ENCODE measurements at places on chromosomes 7 and 10.

DNA sequence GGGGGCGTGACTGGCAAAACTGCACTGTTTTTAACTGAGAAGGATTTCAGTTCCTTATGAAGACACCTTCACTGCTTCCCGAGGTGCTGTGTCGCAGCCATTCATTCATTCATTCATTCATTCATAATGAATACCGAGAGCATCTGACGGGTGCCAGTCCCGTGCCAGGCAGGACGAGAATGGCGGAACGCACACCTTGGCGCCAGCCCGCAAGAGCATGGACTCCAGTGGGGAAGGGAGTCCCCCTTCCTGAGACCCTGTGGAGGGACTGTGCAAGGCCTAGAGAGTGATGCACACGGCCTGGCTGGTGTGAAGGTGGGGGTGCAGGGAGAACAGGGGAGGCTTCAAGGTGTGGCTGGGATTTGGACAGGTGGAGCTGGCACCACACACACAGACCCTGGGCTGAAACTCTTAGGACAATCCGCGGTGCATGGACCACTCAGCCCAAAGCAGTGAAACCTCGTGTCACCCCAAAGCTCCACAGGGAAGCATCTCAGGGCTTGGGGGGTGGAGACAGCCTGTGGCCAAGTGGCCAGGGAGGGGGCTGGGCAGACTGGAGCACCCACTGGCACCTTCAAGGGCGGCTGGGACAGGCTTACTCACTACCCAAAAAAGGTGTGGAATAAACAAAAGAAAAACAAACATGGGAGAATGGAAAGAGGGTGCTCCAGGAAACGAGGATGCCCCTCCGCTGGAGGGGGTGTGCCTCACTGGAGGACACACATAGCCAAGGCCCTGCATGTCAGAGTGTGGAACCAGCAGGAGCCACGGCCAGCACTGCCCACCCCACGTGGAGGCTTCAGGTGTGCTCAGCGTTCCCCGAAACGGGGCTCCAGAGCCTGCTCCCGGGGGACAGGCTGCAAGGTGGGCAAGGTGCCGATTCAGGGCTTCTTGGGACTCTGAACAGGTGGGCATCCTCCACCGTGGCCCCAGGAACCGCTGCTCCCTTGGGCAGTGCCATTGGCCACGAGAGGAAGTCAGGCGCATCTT is 37.7 kb downstream of the EBF3 start:
- DNase-seq, result peak; percentile 63

GRCh38 chr10:95350219-95350829 is 59.5 kb upstream of the PDLIM1 start:
- no peak for DNase-seq

DNA sequence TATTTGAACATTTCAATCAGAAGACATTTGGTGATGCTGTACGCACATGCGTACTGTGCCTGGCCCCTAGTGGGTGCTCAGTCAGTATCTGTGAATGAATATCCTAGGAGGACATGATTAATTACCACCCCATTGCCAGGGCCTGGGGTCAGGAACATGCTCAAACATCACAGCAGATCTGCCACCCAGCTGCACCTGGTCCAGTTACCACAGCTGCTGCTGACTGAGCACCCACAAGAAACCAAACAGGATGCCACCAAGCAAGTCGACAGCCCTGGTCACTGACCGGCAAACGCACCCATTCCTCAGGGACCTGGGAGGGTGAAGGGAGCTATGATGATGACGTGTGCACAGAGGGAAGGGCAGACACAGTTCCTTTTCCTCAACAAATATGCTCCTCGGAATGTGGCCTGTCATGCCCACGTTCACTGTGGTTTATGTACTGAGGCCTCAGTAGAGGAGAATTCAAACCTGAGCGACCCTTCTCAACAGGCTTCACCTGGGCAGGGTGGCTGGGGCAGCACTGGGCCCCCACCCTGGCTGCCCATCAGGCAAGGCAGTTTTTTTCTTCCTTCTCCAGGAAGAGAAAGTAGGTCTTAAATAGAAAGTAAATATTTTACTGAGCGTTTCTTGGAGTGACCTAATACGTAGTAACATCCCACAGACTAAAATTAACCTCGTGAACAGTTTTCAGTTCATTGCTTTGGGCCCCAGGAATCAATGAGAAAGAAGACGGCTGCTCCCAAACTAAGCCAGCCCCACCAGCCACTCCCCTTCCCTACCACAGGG is 13.4 kb downstream of the CTBP2 start:
- no peak for DNase-seq

- DNase-seq, result no peak
Measured at GRCh38 chr10:106917452-106918055, 247.0 kb downstream of the SORCS1 start.

- no peak for DNase-seq
Measured at GRCh38 chr10:11993834-11994468, 48.7 kb downstream of the UPF2 start.

DNA sequence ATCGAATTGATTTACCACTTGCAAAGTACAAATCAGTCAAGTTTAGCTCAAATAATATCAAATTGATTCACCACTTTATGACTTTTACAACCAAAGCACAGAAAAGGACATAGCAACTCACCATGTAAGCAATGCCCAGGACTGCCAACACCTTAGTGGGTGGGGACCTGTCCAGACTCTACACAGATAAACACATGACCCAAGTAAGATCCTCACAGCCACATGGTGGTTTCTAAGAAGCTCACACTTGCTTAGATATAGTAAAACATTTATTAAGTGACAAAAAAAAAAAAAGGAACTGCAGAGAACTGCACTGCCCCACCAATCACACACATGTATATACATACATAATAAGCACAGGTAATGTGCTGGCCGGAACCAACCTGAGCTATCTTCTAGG is 116.2 kb downstream of the SLC25A13 start:
- DNase-seq, result no peak

DNA sequence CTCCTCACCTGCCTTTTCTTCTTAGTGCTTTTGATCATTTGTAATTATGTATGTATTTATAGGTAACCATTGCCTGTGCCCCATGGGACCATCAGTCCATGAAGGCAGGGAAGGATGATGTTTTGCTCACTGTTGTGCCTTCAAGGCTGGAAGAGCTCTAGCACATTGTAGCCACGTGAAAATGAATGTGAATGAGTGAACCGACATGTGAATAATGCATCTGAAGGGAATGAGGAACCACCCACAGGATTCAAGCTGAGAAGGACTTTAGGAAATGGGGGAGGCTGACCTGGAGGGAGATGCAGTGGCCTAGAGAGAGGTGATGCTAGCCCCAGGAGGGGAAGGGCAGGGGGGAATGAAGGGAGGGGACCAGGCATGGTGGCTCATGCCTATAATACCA is 6.0 kb upstream of the PNLIPRP2 start:
- DNase-seq, result no peak

DNA sequence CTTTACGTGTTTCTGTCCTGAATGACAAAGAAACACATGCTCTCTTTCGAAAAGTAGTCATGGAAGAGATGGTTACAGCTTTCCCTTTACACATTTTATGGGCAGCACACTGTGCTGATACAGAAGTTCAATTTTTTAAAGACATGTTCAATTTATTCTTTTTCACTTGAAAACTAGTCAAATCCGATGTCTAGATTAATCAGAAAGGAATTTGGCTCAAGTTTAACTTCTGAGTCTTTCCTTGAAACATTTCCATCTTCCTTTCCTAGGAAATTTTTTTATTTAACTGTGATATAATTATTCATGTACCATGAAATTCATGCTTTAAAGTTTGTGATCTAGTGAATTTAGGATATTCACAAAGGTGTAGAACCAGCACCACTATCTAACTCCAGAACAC is 360.1 kb downstream of the TNS3 start:
- no peak for DNase-seq

- no peak for DNase-seq
Measured at GRCh38 chr10:85851325-85851724, 515.3 kb downstream of the GRID1 start.

DNA sequence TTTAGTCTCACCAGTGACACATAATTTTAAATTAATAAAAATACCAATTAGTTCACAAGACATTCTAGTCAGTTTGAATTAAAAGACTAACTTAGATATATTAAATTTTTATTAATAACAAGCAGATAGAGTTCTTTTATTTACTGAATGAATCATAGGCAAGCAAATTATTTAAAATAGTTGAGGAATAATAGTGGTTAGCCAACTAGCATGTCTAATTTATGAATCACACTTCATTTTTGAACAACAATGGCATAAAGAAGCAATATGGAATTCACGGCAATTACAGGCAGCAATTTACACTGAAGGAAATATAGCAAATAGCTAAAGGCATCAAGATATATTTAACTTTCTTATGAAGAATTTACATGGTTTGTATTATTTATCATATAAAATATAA is 187.0 kb upstream of the SLC26A5 start:
- no peak for DNase-seq

GRCh38 chr10:109327266-109327665 is 596.0 kb downstream of the XPNPEP1 start:
- no peak for DNase-seq

GRCh38 chr10:47024399-47025252 is 113.4 kb downstream of the PTPN20 start:
- peak; percentile 84 for DNase-seq

DNA sequence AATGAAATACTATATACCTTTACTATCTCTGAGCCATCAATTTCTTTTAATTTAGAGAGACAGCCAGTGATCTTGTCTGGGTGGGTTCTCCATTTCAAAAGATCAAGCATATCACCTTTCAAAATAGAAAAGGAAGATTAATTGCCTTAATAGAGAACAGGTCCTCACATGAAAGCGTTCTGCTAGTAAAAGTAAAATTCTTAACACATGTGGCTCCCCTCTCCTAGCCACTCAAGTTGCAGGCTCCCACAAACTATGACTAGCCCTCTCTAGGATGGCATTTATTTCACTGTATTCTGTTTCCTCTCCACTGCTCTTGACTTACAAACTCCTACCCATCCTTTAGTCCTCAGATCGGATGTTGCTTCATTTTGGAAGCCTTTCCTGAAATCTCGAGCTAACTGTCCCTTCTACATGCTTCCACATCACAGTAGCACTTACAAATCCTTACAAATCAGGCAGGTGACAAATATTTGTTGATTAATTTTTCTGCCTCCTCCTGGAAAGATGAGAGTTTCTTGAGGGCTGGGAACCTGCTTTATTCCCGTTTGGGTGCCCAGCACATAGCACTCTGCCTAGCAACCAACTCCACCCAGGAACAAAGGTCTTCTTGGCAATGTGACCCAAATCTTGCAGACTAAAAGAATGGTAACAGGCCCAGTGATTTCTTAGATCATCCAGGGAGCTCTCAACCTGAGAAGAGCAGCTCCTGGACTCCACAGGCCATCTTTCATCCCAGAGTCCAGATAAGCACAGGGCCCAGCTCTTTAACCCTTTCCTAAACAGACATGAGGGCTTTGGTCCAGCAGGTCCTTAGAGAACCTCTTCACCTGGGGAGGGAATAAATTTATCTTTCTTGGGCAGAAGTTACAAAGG is 310.4 kb upstream of the IMMP2L start:
- DNase-seq, result no peak

DNA sequence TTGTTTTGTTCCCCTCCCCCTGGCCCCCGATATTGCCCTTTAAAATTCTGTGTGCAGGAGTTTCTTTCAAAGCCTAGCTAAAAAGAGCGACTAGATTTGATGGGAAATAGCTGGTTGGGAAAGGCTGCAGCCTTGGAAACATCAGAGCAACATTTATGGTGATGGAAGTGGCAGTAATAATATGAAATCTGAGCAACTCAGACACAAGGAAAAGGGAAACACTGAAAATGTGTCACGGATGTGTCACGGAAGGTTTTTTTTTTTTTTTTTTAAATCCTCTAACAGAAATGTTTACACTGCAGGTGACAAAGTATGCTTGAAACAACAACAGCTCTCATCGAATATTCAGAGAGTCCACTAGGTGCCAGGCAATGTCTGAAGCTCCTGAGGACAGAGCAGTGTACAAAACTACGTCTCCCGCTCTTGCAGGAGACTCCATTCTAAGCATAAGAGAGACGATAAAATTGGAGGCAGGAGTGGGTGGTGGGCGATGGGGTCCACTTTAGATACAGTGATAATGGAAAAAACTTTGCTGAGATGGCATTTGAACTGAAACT is 143.0 kb downstream of the RSU1 start:
- DNase-seq, result no peak

DNA sequence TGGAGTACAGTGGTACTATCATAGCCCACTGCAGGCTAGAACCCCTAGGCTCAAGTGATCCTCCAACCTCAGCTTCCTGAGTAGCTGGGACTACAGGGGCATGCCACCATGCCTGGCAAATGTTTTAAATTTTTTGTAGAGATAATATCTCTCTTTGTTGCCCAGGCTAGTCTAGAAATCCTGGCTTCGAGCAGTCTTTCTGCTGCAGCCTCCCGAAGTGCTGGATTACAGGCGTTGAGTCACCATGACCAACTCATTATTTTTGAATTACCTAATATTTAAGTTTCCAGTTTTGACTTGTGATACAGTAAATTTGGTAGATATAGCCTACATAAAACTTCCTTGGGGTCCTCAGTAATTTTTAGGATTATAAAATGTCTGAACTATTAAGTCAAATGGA is 74.1 kb downstream of the RUNDC3B start:
- DNase-seq, result no peak

- no peak for DNase-seq
Measured at GRCh38 chr10:28429573-28430216, 103.2 kb upstream of the WAC start.

DNA sequence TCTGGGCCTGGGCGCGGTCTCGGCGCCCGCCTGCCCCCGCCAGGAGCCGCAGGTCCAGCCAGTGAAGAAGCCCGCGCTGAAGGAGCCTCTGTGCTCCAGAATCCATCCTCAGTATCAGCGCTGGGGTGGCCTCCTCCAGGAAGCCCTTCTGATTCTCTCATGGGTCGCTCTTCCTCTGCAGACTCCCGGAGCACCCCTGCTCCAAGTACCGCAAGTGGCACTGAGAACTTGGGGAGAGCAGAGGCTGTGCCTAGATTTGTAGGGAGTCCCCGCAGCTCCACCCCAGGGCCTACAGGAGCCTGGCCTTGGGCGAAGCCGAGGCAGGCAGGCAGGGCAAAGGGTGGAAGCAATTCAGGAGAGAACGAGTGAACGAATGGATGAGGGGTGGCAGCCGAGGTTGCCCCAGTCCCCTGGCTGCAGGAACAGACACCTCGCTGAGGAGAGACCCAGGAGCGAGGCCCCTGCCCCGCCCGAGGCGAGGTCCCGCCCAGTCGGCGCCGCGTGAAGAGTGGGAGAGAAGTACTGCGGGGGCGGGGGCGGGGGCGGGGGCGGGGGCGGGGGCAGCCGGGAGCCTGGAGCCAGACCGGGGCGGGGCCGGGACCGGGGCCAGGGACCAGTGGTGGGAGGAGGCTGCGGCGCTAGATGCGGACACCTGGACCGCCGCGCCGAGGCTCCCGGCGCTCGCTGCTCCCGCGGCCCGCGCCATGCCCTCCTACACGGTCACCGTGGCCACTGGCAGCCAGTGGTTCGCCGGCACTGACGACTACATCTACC is at the start of gene ALOX5:
Gene ALOX5 (plus strand): TSS at position 641 of the 774 bp plus-strand sequence. CDS start 64 bp downstream, at position 705.
- peak; percentile 95 for DNase-seq

- DNase-seq, result no peak
Measured at GRCh38 chr10:101974091-101974971, 81.6 kb downstream of the ARMH3 start.

DNA sequence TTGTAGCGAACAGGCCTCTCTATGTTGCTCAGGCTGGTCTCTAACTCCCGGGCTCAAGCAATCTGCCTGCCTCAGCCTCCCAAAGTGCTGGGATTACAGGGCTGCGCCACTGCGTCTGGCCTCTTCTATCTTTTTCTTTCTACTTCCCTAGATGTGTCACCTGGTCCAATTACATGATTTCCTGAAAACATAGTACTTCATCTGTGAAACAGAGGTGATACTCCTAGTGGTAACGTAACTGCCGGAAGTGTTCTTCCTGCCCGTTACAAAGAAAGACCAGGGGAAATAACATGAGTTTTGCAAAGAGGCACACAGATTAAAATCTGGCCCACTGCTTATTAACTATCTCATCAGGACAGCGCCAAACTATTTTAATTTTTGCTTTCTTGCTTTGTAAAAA is 18.4 kb upstream of the HGF start:
- no peak for DNase-seq

Measured in spleen (tissue), 13 donors.